ENCODE measurements at places on chromosomes 6 and 20.
A peak's percentile ranks its signal among the peaks of the same experiment; 100 is the strongest.

- no peak for DNase-seq
Observed at GRCh38 chr20:62282877-62283503, 19.8 kb upstream of the ADRM1 start.

GRCh38 chr6:134908906-134909516 lies 40.9 kb downstream of the ALDH8A1 start:
- DNase-seq, result no peak

GRCh38 chr6:107535626-107536025 lies 45.7 kb downstream of the SOBP start:
- no peak for DNase-seq

GRCh38 chr6:1390133-1390945 lies 963 bp downstream of the FOXF2 start:
- no peak for DNase-seq

- DNase-seq, result no peak
Observed at GRCh38 chr20:22800129-22800528, 215.8 kb upstream of the FOXA2 start.

GRCh38 chr6:144064402-144065212 lies 30.8 kb downstream of the SF3B5 start:
- peak; percentile 40 for DNase-seq

- DNase-seq, result no peak
Observed at GRCh38 chr6:15825332-15825930, 162.6 kb upstream of the DTNBP1 start.

GRCh38 chr6:125471667-125472066 lies 169.9 kb upstream of the HDDC2 start:
- DNase-seq, result no peak

DNA sequence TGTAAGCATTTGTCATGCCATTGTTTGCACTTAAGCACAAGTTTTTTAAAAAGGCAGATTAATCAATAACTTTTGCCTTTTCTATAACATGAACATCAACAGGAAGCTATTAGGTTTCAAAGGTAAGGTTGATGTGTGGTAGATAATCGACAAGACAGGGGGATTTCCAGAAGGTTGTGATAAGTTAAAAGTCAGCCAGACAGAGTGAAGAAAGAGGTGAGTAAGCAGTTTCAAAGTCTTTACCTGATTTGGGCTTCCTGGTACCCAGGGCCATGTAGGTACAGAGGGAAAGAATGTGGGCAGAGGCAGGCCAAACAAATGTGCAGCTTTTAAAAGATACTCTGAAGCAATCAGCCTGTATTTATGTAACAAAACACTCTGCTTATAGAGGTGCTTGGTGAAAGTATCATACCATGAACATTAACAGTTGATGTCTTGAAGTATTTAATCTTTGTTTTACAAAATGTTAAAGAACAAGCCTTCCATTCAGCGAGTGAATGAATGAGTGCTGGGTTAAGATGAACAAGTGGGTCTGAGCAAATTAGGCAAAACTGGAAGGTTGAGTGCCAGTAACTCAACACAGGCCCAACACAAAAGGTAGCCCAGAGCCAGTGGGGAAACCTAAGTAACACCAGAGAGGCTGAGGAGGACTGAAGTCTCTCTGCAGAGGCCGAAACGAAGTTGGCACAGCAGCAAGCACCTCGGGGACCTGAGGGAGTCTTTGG lies 60.2 kb downstream of the LRRC1 start:
- no peak for DNase-seq

DNA sequence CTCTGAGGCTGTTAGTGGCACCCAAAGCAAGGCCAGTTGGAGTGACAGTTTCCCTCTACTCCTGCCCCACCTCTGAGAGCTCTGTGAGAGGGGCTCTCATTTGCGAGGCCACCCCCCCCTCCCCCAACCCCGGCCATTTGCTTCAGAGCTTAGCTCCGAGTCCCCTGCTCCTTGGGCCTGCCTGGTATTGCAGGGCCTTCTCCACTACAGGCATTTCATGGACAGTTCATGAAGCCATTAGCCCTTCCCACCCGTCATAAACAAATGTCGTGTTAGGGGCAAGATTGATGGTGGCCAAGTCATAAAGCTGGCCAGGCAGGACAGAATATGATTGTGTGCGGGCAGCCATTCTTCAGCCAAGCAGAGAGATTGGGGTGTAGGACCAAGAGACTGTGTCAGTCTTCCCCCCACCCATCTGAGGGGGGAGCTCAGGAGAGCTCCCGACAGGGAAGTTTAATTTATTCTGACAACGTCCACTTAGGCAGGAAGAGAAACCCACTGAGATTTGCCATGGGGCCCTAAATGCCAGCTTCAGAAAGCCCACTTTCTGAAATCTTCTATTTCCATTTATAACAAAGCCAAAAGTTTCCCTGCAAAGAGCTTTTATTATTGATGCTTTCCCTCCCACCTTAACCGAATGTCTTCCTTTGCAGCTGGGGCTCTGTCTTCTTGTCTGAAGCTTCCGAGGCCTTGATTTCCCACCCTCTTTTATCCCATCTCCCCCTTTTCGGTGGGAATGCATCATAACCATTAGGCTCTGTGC lies 7.2 kb downstream of the FOXC1 start:
- DNase-seq, result no peak

- DNase-seq, result no peak
Observed at GRCh38 chr6:111980143-111980542, 73.8 kb upstream of the CCN6 start.

- no peak for DNase-seq
Observed at GRCh38 chr20:25290646-25291431, 43.0 kb downstream of the PYGB start.

DNA sequence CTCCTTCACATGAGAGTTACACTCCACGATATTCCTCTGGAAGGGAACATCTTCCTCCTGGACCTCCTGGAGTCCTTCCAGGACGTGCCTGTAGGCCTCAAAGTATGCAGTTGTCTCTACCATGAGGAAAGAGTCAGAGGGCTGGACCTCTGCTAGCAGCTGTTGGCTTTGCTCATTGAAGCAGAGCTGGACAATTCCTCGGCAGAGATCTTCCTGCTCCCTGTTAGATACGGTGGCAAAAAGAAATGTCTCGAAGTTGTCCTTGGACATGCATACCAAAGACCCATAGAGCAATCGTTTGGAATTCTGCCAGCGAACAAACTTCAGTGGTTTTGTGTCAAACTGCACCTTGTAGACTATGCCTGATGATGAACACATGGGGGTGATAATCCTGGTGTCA lies 7.7 kb downstream of the ZNFX1 start:
- no peak for DNase-seq

DNA sequence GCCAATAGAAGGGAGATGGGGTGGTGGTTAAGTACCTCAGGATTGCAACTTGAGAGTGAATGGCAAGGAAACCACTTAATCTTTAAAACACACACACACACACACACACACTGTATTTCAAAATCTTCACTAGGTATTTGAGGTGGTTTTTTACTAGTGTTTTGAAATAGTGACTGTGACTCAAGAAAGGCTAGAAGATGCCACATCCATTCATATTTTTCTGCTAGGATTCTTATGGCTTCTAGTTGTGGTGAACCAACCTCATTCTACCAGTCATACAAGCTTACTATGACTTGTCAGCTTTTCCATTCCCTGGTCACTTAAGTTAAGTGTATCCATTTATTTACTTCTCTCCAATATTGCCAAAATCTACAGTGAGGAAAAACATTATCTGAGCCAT lies 519.4 kb upstream of the JAG1 start:
- no peak for DNase-seq

DNA sequence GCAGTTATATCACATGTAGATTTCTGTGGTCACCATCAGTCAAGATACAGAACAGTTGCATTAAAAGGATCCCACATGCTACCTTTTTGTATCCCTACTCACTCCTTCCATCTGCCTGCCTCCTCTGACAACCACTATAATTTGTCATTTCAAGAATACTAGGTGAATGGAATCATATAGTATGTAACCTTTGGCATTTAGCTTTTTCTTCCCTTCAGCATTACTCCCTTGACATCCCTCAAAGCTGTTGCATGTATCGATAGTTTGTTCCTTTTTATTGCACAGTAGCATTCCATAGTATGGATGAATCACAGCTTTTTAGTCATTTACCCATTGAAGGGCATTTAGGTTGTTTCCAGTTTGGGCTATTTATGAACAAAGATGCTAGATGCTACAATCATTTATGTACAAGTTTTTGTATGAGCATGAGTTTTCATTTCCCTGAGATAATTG lies 26.1 kb downstream of the NCOA7 start:
- DNase-seq, result no peak

DNA sequence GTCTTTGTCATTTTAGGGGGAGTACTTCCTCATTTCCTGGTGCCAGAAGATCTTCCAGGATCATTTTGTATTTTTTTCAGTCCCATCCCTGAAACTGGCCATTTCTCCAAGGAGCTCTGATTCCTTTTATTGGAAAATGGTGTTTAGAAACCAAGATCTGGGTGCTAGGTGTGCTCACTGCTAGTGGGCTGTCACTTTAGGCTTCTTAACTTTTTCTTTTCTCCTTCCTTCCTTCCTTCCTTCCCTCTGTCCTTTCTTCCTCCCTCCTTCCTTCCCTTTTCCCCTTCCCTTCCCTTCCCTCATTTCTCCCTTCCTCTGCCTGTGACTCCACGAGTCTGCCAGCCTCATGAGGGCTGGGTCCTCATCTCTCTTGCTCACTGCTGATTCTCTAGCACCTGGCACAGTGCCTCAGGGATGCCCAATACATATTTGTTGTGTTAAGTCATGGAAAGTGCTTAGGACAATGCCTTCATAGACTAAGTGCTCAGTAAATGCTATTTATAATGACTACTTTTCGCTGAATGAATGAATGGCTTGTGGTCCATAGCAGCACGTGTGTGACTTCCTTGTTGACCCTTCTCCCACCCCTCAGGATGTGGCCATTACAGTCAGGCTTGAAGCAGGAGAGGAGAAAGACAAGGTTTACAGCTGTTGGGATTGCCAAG lies 36.9 kb downstream of the APCDD1L start:
- no peak for DNase-seq

DNA sequence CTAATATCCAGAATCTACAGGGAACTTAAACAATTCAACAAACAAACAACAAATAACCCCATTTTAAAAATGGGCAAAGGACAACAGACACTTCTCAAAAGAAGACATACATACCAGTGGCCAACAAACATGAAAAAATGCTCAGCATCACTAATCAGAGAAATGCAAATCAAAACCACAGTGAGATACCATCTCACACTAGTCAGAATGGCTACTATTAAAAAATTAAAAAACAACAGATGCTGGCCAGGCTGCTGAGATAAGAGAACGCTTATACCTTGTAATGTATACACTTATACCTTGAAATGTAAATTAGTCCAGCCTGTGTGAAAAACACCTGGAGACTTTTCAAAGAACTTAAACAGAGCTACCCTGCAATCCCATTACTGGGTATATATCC lies 166.8 kb downstream of the IBTK start:
- DNase-seq, result no peak

GRCh38 chr6:31528307-31528777 lies 420 bp upstream of the MCCD1 start:
- DNase-seq, result no peak

- DNase-seq, result no peak
Observed at GRCh38 chr6:81834141-81834681, 81.7 kb upstream of the TENT5A start.

DNA sequence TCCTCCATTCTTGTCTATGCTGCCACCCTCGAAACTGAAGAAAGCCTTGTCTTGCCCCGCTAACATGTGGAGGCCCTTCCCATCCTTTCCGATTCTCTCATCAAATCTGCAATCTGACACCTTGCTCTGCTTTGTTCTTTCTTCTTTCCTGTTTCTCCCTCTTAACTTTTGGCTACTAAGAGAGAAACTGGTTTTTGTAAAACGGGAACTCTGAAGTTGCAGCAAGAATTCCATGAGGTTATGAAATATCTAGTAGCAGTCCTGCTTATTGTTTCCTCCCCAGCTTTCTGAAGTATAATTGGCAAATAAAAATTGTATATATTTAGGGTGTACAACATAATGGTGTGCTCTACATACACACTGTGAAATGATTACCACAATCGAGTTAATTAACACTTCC lies 80.2 kb downstream of the MAP7 start:
- DNase-seq, result no peak

DNA sequence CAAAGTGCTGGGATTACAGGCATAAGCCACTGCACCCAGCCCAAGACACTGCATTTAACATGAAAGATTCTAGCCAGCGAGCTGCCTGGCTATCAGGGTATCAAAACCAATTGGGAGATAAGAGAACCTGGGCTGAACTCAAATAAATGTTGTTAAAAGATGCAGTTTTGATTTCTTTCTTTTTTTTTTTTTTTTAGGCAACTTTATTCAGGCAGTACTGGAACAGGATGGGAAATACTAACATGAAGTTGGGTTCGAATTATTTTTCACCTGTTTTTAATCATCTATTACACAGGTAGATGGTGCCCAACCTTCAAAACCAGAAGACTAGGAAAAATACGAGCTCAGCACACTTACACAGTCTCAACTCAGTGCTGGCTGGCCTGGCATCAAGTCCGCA lies 63.7 kb downstream of the TRERF1 start:
- DNase-seq, result no peak

DNA sequence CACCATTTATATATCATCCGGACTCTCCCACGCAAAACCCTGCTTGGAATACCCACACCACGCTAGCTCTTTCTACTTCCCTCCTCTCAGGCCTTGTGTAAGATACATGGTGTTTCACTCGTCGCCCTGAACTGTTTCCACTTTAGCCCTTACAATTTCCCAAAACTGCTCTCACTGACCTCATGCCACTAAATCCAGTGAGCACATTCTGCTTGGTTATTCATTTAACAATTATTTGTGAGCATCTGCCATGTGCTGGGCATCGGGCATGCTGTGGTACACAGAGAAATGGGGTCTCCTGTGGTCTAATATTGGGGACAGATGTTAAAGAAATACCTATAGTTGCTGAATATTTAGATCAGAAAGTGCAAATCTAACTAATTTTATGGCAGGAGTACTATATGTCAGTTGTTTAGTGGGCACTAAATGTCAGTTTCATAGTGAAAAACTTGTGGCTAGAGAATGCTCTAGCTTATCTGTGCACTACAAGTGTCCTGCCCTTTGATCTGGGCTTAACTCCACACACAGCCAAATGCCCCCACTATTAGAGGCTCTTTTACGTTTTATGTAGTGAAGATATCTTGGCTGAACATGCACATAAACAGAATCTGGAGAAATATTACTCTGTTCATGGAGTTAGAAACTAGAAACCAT lies 41.0 kb downstream of the PLEKHG1 start:
- DNase-seq, result no peak

GRCh38 chr20:24836041-24836533 lies 113.0 kb upstream of the CST7 start:
- DNase-seq, result no peak

GRCh38 chr6:85494547-85495536 lies 45.0 kb downstream of the NT5E start:
- DNase-seq, result no peak

DNA sequence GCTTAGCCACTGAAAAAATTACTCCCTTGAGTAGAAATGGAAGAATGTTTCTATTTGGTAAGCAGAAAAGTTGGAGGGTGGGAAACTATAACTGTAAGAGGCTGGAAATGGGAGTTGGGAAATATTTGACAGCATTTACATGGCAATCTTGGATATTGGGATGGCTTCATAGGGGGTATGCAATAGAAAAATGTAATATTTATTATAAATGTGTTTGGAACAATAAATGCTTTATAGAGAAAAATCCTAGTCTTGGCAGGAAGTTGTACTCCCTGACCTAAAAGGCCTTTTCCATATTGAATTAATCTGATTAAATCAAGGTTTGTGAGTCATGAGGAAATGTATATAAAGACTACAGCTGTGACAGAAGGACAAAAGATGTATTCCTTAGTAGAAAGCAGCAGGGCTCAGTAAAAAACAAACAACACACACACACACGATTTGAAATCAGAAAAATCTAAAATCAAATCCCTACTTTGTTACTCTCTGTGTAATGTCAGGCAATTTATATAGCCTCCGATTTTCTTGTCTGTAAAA lies 272.3 kb downstream of the CD109 start:
- no peak for DNase-seq

GRCh38 chr20:13325033-13325432 lies 104.0 kb downstream of the ISM1 start:
- DNase-seq, result no peak

Data from stimulated activated CD4-positive, alpha-beta T cell treated with anti-CD3 and anti-CD28 coated beads, Interleukin-1b, Interleukin-23, amount 100 ng/mL, for 24 hours (primary cell).